ENCODE measurements at places on chromosomes 3 and 15. TPM values are rescaled to one million over a fixed set of nuclear protein-coding genes. Genes with fewer than 3 reads are reported as not detected.

- DNase-seq: no peak
Observed at GRCh38 chr3:11000528-11000927, 8.0 kb downstream of the SLC6A1 start.

DNA sequence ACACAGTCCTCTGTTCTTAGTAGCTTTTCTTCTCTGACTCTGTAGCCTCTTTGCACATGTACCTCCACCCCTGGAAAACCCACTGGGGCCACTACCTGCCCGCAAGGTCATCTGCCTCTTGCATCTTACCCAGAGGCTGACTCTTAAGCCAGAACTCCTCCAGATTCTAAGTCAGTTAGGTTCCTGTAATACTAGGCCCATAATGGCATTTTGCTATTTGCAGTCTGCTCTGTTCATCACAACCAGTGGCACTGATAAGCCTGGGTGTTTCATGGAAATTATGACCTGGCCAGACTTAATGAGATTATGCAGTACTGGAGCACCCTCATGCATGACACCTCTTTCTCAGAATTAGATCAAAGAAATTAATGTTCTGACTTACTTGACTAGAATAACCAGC lies 31.7 kb upstream of the ATG7 start:
- DNase-seq: no peak

- no peak for DNase-seq
Observed at GRCh38 chr3:183386651-183387050, 41.8 kb downstream of the MCF2L2 start.

DNA sequence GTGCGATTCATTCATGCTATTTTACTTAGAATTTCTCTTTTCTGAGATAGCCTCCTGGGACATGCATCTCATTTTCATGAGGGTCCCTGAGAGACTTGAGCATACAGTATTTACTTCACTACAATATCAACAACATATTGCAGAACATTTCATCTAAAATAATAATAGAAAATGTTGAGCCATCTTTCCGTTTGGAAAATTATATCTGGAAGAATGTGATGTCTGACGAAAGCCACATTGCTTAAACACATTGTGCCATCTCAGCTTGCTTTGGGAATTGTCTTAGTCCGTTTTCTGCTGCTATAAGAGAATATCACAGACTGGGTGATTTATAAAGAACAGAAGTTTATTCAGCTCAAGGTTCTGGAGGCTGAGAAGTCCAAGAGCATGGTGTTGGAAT lies 55.5 kb downstream of the DPH6 start:
- DNase-seq: no peak

- DNase-seq: no peak
Observed at GRCh38 chr15:41891226-41891625, 2.6 kb downstream of the SPTBN5 start.

DNA sequence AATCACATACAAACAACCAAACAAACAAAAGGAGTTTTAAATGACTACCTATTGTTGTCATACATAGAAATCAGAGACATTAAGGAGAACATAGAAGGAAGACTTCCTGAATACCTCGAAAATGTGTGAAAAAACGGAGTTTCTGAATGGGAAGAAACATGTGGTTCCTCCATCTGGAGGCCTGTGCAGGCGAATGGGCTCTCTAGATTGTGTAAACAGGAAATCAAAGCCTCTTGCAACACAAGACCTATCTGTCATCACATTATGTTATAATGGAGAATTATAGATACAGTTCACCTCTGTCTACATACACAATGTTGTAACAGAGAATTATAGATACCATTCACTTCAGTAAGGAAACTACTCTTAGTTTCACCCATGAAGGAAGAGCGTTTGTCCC lies 44.1 kb downstream of the RUBCN start:
- no peak for DNase-seq

DNA sequence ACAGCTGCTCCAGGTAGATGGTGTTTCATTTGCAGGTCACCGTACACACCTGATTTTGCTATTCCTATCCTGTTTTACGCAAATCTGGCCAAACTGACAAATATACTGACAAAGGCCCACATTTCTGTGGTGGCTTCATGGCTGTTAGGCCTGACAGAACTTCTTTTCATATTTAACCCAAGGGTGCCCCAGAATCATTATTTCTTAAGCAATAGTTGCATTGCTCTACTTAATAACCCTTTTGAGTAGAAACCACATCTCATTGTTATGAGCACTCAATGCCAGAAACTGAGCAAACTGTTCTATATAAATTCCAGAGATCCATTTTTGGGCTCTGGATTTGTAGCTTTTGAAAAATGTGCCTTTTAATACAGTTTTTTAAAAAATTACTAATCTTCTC lies 19.4 kb downstream of the ASTE1 start:
- DNase-seq: no peak

The PRRT3 gene
- 7.6 TPM for polyA plus RNA-seq
